ENCODE measurements at places on chromosomes 6 and 20.

DNA sequence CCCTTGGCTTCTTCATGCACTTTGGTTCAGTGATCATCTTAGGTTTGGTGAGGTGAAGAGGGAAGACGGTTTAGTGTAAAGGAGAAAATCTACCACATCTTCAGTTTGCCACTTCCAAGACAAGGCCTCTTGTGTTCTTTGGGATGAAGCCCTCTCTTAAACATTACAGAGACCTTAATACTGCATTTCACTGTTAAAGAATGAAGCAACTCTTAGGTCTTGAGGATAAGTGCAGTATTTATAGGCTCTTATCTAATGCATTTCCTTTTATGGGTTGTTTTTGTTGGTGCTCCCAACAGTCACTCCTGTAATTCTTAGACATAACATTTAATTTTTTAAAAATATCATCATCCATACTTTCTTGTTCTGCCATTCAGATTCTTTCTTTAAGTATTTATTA, 139.9 kb upstream of the LAMP5 start:
- no peak for DNase-seq
- H3K27me3 ChIP-seq = no peaks in the 10 kb centered on the region
- no peak overlapping the region for H3K27ac ChIP-seq
- no peaks in the 10 kb centered on the region for H3K36me3 ChIP-seq
- H3K4me1 ChIP-seq = peaks cover 11% of the 10 kb centered on the region

DNA sequence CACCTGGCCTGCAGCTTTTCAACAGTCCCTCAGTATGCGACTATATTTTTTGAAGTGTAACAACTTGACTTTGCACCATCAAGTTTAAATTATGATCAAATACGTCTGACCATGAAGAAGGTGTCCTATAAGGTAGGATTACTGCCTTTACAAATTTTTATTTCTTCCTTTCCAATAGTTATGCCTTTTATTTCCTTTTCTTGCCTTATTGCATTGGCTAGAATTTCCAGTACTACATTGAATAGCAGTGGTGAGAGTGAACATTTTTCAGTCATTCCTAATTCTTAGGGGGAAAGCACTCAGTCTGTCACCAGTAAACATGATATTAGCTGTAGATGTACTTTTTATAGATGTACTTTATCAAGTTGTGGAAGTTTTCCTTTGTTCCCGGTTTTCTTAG, 81.4 kb downstream of the IRAK1BP1 start:
- no peaks in the 10 kb centered on the region for H3K27me3 ChIP-seq
- no peaks in the 10 kb centered on the region for H3K4me1 ChIP-seq
- no peak overlapping the region for H3K4me3 ChIP-seq
- no peak overlapping the region for H3K27ac ChIP-seq
- DNase-seq = no peak
- peaks cover 76% of the 10 kb centered on the region for H3K36me3 ChIP-seq

DNA sequence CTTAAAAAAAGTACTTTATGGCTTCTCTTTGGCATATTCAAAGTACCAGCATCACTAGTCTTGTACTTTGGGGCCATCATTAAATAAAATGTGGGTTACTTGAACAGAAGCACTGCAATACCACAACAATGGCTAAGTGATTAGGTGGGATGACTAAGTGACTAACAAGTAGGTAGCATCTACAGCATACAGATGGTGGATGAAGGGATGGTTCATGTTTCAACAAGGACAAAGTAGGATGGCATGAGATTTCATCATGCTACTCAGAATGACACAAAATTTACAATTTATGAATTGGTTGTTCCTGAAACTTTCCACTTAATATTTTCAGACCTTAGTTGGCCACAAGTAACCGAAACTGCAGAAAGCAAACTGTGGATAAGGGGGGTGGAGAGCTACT, 7.7 kb downstream of the MPC1 start:
- H3K4me3 ChIP-seq = no peak overlapping the region
- no peaks in the 10 kb centered on the region for H3K36me3 ChIP-seq
- H3K27me3 ChIP-seq = no peaks in the 10 kb centered on the region

GRCh38 chr6:11208854-11209253, 23.6 kb downstream of the NEDD9 start:
- H3K36me3 ChIP-seq = no peaks in the 10 kb centered on the region
- no peak overlapping the region for H3K27ac ChIP-seq
- DNase-seq = no peak
- H3K4me3 ChIP-seq = no peak overlapping the region

- DNase-seq = no peak
- H3K36me3 ChIP-seq = no peaks in the 10 kb centered on the region
- no peaks in the 10 kb centered on the region for H3K27me3 ChIP-seq
These were observed 193.8 kb downstream of the FARS2 start for GRCh38 chr6:5455142-5455541.

- H3K27me3 ChIP-seq = no peaks in the 10 kb centered on the region
- no peak for DNase-seq
- no peak overlapping the region for H3K27ac ChIP-seq
- no peaks in the 10 kb centered on the region for H3K36me3 ChIP-seq
- H3K4me1 ChIP-seq = no peaks in the 10 kb centered on the region
These were observed 84.2 kb downstream of the EZR start for GRCh38 chr6:158735009-158735408.
